Progenitor cell of endocrine pancreas (in vitro differentiated cells): ENCODE measurements at places on chromosomes 12 and 14. TPM values are rescaled to one million over a fixed set of nuclear protein-coding genes. Genes with fewer than 3 reads are reported as not detected.
A peak's percentile ranks its signal among the peaks of the same experiment; 100 is the strongest.

SLC4A8 gene
- total RNA-seq = 10.6 and 11.8 TPM in 2 replicates

PAWR gene
- total RNA-seq = 85.7 and 92.3 TPM in 2 replicates

MNAT1 gene
- 51.1 and 54.1 TPM in 2 replicates for total RNA-seq

WNT1 gene
- total RNA-seq = not detected in 2 replicates

PLEKHD1 gene
- total RNA-seq = 1.5 and 2.0 TPM in 2 replicates

CPSF6 gene
- total RNA-seq = 154 and 156 TPM in 2 replicates

MYF5 gene
- not detected in 2 replicates for total RNA-seq

GRCh38 chr12:109878749-109879148, 1.6 kb downstream of the GLTP start:
- no peak overlapping the region for H3K27ac ChIP-seq
- H3K36me3 ChIP-seq = no peaks in the 10 kb centered on the region
- H3K4me3 ChIP-seq = peak overlapping the region; percentile 95
- H3K4me1 ChIP-seq = peaks cover 29% of the 10 kb centered on the region
- no peak for DNase-seq

- H3K27ac ChIP-seq = no peak overlapping the region
- peaks cover 2% of the 10 kb centered on the region for H3K4me1 ChIP-seq
- no peak for DNase-seq
- H3K27me3 ChIP-seq = peaks cover 3% of the 10 kb centered on the region
- H3K36me3 ChIP-seq = no peaks in the 10 kb centered on the region
Measured at GRCh38 chr14:92635031-92635430, 113.4 kb downstream of the LGMN start.

DNA sequence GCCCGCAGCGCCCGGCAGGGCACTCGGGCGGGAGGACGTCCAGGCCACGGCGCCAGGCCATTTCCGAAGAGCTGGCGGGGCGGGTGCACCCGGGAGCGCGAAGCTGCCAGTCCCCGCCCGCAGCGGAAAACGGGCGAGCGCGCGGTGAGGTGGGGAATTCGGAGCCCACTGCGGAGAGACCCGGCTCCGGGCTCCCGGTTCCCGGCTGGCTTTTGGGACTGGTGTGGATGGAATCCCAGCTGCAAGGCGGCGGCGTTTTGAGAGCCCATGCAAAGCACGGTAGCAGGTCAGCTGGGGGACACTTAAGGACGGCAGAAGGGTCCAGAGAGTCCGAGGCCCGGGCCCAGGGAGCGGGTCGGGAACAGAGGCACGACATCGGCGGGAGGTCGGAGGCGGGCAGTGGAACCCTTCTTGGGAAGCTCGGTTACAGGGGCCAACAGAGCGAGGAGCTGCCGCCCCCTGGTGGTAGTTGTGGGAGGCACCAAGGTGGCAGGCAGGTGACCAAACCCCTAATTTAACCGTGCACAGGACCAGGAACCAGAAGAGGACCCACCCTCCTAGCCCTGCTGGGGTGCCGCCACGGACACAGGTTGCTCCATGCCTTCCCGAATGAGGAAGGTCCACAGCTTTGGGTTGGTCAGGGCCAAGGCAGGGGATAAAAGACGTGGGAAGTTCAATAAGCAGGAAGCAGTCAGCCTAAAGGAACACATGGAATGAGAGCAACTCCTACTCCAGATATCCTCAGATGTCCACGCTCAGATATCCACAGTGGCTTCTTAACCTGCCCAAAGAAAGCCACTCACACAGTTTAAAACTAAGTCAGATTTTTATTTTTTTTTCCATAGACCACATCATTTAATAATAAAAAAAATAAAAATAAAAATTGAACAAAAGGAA, 685 bp upstream of the CDH24 start:
- H3K4me1 ChIP-seq = peaks cover 12% of the 10 kb centered on the region
- H3K27ac ChIP-seq = peak overlapping the region; percentile 95
- DNase-seq = peak; percentile 93
- H3K36me3 ChIP-seq = peaks cover 15% of the 10 kb centered on the region
- H3K4me3 ChIP-seq = peak overlapping the region; percentile 82

GRCh38 chr12:64694130-64695040, 64.8 kb downstream of the GNS start:
- DNase-seq = no peak
- peaks cover 11% of the 10 kb centered on the region for H3K36me3 ChIP-seq
- H3K27ac ChIP-seq = no peak overlapping the region
- H3K27me3 ChIP-seq = no peaks in the 10 kb centered on the region
- H3K4me1 ChIP-seq = peaks cover 20% of the 10 kb centered on the region
- no peak overlapping the region for H3K4me3 ChIP-seq

GRCh38 chr12:92304371-92305055, 158.9 kb upstream of the BTG1 start:
- no peak overlapping the region for H3K27ac ChIP-seq
- H3K36me3 ChIP-seq = no peaks in the 10 kb centered on the region
- no peak for DNase-seq
- H3K4me1 ChIP-seq = peaks cover 3% of the 10 kb centered on the region
- H3K27me3 ChIP-seq = no peaks in the 10 kb centered on the region

- peaks cover 3% of the 10 kb centered on the region for H3K4me1 ChIP-seq
- DNase-seq = no peak
- H3K36me3 ChIP-seq = no peaks in the 10 kb centered on the region
- H3K27ac ChIP-seq = no peak overlapping the region
- no peak overlapping the region for H3K4me3 ChIP-seq
Measured at GRCh38 chr14:105053421-105053820, 11.8 kb downstream of the GPR132 start.

DNA sequence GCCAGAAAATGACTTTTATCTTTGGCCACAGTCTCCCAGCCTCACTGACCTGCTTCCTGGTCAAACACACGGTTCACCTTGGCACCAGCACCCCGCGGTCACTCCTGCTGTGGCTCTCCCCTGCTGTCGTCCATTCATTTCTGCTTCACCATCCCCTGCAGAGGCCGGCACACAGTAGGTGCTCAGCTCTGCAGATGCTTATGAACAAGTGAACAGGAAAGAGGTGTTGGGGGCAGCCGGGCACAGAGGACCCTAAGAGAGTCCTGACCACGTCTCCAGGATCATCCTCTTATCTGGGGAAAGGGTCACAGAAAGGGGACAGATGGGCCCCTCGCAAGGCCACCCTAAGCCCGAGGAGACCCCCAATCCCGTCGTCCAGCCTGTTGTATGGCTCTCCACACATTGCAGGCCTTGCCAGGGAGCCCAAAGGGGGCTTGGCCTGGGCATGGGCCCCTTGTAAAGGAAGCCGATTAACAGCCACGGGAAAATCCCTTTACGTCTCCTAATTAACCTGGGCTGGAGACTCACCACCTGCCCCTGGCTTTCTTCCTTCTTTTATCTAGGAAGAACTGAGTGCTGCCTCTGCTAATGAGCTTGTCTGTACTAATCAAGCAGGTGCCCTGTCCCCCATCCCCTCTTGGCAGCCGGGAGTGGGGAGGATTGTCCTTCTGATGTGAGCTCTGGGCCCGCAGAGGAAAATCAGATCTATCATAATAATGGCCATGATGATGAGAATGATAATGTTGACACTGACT, 119.2 kb downstream of the AACS start:
- no peak overlapping the region for H3K4me3 ChIP-seq
- peaks cover 72% of the 10 kb centered on the region for H3K27me3 ChIP-seq
- no peak overlapping the region for H3K27ac ChIP-seq
- peaks cover 2% of the 10 kb centered on the region for H3K4me1 ChIP-seq

DNA sequence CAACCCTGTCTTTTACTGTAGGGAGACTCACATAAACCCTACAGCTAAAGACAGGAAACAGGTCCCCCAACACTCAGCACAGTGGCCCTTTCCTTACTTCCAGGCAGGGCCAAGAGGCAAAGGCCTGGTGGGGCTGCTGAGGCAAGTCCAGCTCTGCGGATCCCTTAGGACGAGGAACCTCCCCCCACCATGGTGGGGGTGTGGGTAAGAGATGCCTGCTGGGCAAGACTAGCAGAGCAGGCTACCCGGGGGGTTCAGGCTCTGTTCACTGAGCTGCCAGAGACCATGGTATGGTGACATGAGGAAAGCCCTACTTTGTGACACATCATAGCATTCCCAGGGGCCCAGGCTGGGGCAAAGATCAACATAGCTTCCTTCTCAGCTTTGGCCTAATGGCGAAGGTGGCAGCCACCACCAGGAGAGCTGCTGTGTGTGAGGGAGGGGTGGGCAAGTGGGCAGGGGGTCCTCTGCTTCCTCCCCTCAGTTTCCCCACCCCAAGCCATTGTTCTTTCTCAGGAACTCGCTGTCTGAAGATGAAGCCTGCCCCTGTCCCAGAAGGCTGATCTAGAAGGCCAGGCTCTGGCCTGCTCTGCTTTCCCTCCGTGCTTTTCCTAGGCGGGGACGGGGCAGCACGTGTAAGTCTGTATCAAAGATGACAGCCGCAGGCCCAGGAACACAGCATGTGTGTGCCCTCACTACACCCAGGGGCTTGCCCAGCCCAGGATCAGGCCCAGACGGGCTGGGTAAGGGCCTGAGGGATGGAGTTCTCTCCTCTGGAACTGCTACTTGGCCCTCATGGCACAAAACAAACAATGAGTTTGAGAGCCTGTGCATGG, 10.1 kb upstream of the TINF2 start:
- H3K4me3 ChIP-seq = no peak overlapping the region
- no peaks in the 10 kb centered on the region for H3K4me1 ChIP-seq
- DNase-seq = no peak
- H3K27ac ChIP-seq = peak overlapping the region; percentile 49
- no peaks in the 10 kb centered on the region for H3K36me3 ChIP-seq

- no peak overlapping the region for H3K4me3 ChIP-seq
- H3K27me3 ChIP-seq = no peaks in the 10 kb centered on the region
- DNase-seq = no peak
- no peak overlapping the region for H3K27ac ChIP-seq
- H3K4me1 ChIP-seq = peaks cover 21% of the 10 kb centered on the region
Measured at GRCh38 chr12:46266382-46266791, 2.5 kb downstream of the SLC38A1 start.

- no peak overlapping the region for H3K27ac ChIP-seq
- H3K27me3 ChIP-seq = no peaks in the 10 kb centered on the region
- H3K4me3 ChIP-seq = no peak overlapping the region
- no peak for DNase-seq
Measured at GRCh38 chr12:119674560-119674959, 6.6 kb downstream of the PRKAB1 start.

DNA sequence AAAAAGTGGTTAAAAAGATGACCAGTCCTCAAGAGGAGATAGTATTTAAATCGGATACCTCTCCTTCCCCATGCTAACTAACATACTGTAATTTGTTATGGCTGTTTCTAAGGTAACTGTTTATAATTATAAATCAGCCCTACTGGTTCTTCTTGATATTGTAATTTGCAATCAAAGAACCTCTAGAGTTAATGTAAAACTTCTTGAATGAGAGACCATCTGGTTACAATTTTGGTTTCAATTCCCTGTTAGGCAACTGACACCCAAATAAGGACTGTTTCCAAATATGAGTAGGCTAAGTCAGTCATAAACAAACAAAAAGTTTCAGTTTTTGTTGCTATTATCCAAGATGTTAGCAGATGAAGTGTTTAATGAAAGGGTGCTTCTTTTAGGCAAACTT, 120.2 kb upstream of the DNM1L start:
- no peak overlapping the region for H3K4me3 ChIP-seq
- no peak overlapping the region for H3K27ac ChIP-seq
- no peak for DNase-seq
- peaks cover 11% of the 10 kb centered on the region for H3K4me1 ChIP-seq

DNA sequence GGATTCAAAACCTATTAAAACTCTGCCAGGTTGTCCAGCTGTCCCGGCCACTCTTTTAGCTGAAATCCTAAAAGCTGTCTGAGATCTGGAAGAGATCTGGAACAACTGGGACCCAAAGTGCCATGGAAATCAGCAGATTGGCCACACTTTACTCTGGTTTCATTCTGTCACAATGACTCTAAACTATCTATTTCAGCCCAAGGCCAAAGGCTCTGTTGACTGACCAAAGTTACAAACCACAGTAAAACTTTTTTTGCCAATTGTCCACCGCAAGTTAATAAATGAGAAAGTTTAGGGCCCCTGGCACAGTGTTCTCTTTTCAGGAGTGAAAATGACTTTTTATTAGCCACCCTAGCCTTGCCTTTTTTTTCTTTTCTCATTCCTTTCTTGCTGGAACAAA, 113.4 kb upstream of the CPM start:
- H3K27ac ChIP-seq = no peak overlapping the region
- no peak for DNase-seq
- no peaks in the 10 kb centered on the region for H3K27me3 ChIP-seq
- no peak overlapping the region for H3K4me3 ChIP-seq
- H3K36me3 ChIP-seq = peaks cover 1% of the 10 kb centered on the region

DNA sequence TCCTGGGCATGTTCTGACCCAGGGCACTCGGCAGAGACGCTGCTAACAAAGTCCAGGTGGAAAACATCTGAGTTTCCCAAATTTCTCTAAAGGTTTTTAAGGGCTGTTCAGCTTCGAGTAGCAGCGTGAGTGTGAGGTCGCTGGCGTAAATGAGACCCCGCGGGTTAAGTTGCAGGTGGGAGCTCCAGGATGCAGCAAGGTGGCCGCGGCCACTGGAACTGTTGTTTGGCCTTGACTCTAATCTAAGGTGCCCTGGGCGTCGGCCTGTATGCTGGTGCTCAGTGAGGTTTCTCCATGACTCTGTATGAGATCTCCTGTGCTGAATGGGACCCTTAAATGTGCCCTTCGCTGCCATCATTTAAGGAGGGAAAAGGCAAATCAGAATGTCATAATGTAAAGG, 50.7 kb downstream of the ELK3 start:
- H3K4me3 ChIP-seq = no peak overlapping the region
- H3K27ac ChIP-seq = no peak overlapping the region
- H3K4me1 ChIP-seq = no peaks in the 10 kb centered on the region
- no peak for DNase-seq
- H3K36me3 ChIP-seq = peaks cover 9% of the 10 kb centered on the region

- no peak for DNase-seq
- H3K27me3 ChIP-seq = no peaks in the 10 kb centered on the region
- H3K27ac ChIP-seq = no peak overlapping the region
- H3K36me3 ChIP-seq = no peaks in the 10 kb centered on the region
- no peak overlapping the region for H3K4me3 ChIP-seq
Measured at GRCh38 chr14:76690502-76691105, 70.7 kb upstream of the VASH1 start.

DNA sequence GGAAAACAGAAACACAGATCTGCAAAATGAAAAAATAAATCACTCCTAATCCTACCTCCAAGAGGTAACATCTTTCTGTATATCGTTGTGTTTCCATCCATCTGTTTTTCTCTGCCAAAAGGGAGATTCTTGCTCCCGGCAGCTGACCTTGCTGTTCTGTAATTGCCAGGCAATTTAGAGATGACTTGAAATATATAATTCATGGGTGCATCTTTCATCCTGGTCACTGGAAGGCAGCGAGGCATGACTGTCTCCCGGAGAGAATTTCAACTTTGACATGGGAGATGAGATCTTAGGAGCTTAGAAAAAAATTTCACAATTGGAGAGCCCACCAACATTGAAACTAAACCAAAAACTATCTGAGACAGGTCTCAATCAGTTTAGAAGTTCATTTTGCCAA, 53.0 kb downstream of the WSCD2 start:
- H3K27ac ChIP-seq = no peak overlapping the region
- H3K4me3 ChIP-seq = no peak overlapping the region
- H3K36me3 ChIP-seq = no peaks in the 10 kb centered on the region
- H3K4me1 ChIP-seq = no peaks in the 10 kb centered on the region
- peaks cover 46% of the 10 kb centered on the region for H3K27me3 ChIP-seq
- DNase-seq = no peak
